Activated CD8-positive, alpha-beta memory T cell treated with anti-CD3 and anti-CD28 coated beads, Interleukin-2, amount 50 U/mL, for 4 hours (primary cell): ENCODE measurements at places on chromosomes 12 and 14.

GRCh38 chr14:30854492-30854891 is 19.9 kb upstream of the COCH start:
- DNase-seq = no peak

DNA sequence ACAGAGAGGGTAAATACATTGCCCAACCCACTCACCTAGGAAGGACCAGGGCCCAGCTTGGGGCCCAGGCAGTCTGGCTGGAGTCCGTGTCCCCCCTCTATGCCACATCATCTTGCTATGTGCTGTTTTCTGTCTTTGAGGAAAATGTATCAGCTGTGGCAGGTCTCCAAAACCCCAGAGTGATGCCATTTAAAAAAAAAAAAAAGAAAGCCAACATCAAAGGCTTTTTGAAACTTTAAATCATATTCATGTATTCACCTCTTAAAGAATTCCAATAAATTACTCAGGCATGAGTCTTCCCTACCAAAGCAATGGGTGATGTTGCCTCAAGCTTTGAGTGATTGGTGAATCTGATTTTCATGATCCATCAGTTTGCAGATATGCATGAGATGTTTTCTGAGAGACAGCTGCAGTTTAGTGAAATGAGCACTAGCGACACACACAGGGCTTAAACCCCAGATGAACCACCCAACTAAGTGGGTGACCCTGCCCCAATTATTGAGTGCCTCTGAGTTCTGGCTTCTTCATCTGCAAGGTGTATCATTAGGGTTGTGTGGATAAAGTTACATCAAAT is 6.1 kb downstream of the KRT81 start:
- no peak for DNase-seq

- no peak for DNase-seq
Measured at GRCh38 chr12:5872745-5873144, 72.3 kb downstream of the ANO2 start.

DNA sequence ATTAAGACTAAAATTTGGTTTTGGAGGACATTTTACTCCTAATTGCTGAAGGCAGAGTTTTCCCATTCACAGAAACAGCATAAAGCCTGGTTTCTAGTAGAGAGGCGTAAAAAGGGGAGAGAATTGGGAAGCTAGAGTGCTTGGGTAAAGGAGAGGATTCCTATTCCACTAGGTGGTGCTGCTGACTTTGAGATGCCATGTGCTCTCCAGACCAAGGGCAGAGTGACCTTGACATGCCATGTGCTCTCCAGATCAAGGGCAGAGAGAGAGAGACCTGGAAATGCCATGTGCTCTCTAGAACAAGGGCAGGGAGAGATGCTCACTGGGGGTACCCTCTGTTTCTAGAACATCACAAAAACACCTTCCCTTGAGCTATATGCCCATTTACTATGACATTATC is 176.2 kb upstream of the PDZRN4 start:
- DNase-seq = no peak

DNA sequence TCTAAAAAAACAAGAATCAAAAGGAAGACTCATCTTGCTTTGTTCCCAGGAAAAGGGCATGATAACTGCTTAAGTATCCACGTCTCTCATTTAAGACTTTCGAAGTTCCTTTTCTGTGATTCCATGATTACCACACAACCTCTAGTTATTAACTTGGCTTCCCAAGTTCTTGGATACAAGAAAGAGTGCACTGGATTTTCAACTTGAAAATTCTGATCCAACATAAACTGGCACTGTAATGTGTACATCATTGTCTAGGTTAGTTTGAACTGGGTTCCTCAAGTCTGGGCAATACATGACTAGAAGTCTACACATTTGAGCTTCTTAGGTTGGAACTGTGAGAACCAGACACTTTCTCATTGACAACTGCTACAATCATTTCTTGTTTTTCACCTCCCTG is 1.6 kb downstream of the KLHL28 start:
- DNase-seq = no peak

DNA sequence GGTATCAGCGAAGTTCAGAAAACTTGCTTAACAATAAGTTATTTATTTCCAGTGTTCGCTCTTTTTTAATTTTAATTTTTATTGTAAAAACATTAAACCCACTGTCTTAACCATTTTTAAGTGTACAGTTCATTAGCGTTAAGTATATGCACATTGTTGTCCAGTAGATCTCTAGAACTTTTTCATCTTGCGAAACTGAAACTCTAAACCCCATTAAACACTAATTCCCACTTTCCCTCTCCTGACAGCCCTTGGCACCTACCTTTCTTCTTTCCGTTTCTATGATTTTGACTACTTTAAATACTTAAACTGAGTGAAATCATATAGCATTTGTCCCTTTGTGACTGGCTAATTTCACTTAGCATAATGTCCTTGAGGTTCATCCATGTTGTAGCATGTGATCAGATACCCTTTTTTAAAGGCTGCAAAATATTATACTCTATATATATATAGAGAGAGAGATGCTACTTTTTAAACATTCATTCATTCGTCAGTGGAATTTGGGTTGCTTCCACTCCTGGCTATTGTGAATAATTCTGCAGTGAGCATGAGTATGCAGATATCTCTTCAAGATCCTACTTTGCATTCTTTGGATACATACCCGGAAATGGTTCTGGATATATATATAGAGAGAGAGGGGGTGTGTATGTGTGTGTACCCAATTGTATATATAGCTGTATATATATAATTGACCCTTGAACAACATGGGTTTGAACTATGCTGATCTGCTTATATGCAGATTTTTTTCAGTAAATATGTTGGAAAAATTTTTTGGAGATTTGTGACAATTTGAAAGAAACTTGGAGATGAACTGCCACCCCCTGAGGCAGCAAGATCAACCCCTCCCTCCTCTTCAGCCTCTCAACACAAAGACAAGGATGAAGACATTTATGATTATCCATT is 74.7 kb upstream of the EVL start:
- no peak for DNase-seq

DNA sequence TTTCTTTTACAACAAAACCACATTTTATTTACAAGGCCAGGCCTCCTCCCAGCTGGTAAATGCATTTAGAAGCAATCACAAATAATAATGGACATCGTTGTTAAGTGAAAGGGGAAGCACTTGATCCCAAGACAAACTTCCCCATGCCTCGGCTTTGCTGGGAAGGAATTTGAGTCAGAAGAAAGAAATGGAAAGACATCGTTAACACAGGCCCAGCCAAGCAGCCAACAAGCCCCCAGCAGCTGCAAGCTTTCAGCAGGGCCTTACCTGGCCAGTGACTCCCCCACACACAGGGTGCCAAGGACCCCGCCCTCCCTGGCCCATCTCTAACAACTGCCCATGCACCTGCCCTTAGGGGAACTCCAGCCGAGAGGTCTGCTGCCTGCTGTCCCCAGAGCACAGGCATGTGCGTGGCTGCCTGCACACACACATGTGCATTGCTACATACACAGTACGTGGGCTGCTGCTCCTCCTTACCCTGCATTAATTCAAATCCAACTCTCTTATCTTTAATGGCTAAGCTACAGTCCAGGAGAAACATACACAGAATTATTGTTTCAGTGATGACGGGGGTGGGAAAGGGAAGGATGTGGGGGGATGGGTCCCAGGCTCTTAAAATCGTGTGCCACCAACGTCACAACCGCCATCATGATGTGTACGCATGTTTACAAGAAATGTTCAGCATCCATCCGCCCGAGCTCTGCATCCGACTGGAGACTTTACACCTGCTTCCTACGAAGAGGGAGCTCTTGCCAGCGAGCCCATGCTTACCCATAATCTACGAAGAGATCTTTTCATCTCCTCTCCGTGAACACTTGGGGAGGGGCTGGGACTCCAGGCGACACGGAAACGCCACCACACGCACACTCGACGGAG is 9.8 kb downstream of the BCL11B start:
- peak; percentile 50 for DNase-seq

DNA sequence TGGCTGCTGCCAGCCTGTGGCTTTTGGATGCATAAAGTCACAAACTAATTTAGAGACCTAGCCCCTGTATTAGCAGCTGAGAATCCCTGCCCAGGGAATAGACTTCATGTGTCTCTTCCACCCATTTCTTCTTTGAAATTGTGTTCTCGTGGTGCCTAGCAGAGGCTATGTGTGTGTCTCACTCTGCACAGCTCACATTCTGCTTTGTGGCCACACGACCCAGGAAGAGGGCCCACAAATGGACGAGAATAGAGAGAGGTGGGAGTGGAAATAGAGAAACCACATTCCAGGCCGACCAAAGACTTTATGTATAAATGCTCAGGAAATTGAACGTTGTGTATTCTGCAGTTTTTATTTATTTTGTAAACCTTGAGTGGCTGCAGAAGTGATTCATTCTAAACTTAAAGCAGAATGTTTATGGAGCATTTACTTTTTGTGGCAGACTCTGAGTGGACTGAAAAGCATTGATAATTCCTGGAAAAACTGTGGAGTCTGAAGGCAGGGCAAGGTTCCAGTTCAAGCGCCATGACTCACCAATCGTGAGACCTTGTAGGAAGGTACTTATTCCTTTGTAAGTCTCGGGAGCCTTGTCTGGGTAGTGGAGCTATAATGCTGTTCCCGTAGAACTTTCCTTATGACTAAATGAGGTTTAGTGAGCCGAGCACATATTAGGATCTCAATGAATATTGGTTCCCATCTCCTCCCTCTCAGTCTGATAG is 9.1 kb downstream of the B4GALNT3 start:
- DNase-seq = no peak

DNA sequence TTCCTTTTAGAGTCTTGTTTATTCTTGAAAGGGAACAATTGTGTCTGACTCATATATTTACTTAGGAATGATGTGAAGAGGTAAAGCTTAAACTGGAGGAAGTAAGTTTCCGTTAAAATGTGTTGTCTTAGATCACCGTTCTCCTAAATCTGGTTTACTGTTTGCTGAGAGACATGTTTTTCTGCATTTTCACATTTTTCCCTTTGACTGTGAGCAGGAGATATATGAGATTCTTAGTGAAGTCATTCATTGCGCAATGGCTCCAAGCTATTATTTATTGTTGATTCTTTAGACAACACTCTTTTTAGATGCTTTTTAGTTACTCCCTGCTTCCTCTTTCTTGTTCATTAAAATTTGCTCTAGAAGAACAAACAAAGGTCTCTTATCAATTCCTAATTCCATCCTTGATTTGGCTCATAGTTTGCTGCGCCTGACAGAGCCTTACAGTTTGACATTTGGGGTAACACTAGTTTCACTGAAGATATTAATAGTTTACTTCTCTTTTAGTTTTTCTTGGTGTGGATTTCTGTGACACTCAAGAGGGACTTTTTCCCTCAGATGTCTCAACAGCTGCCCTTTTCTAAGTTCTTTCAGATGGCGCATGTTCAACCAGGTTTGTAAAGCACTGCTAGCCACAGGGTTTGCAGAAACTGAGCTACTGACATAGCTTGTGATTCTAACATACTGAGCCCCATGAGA is 11.4 kb downstream of the CLECL1 start:
- no peak for DNase-seq

GRCh38 chr14:100803676-100804075 is 22.2 kb upstream of the MEG3 start:
- no peak for DNase-seq

- no peak for DNase-seq
Measured at GRCh38 chr14:52780893-52781292, 10.5 kb downstream of the GNPNAT1 start.

DNA sequence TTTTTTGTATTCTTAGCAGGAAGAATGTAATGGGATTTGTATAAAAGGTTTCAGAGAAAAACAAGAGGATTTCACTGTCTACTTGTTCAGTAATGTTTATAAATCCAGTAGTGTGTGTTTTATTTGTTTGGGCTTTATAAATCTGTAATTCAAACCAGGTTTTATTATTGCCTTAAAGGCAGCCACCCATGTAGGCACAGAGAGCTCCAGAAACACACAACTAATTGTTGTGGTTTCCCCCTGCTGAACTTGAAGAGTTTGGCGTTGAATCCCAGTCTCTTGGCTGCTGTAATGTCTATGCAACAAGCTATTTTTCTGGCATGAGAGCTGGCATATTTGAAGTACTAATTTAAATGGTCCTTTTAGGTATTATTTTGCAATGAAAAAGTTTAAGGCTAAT is 63.4 kb upstream of the SLCO1C1 start:
- DNase-seq = no peak

DNA sequence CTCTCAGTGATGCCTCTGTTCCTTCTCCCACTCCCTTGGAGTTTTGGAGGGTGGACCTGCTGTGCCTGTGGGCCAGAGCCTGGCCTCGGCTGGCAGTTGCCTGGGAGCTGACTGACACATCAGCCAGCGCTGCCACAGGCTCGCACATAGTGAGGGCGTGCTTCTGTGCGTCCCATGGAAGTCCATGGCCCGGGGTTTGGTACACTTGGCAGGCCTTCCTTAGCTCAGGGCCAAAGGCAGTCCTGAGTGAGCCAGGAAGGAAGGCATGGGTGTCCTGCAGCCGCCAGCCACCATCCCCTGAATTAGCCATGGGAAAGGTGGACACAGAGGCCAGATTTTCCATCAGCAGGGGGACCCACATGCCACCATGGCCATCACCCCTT is 1.1 kb upstream of the DEGS2 start:
- no peak for DNase-seq

- DNase-seq = peak; percentile 66
Measured at GRCh38 chr14:64510825-64511671, 6.5 kb downstream of the ZBTB1 start.

GRCh38 chr12:42196723-42197603 is 41.1 kb downstream of the YAF2 start:
- no peak for DNase-seq

- no peak for DNase-seq
Measured at GRCh38 chr12:95549392-95550084, 1.7 kb downstream of the USP44 start.

DNA sequence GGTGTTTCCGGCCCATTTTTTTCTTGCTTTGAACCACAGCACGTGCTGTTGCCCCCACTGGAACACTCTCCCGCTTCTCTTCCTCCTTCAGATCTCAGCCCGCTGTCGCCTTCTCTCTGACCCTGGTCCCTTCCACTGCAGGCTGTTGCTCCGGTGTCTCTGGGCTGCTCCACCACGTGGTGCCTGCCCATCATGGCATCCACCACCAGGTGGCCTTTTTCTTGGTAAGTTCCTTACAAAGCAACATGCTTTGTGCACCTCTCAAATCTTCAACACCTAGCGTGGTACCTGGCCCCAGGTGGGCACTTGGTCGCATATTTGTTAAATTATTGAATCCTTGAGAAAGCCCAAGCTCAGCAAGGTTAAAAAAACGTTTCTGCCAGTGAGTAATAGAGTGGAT is 19.1 kb downstream of the TUNAR start:
- no peak for DNase-seq

DNA sequence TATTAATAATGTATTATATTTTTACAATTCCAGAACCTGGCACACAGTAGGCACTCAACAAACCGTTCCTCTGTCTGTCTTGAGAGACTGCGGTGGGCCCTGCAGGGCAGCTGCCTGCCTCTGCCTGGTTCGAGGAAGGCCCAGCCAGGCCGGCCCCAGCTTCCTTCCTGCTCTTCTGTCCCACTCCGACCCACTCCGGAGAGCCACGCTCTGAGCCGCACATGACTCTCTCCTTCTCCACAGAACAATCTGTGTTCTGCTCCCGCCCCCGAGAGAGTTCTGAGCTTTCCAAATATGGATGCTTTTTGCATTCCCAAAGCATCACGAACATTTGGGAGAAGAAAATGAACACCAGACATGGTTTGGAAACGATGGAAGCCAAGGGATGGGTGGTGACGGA is 57.3 kb downstream of the TTC7B start:
- no peak for DNase-seq

- no peak for DNase-seq
Measured at GRCh38 chr12:51961834-51962233, 10.3 kb downstream of the ACVR1B start.

- no peak for DNase-seq
Measured at GRCh38 chr14:70785556-70785955, 23.8 kb downstream of the MAP3K9 start.

- DNase-seq = no peak
Measured at GRCh38 chr14:50069325-50069724, 47.0 kb downstream of the VCPKMT start.
